ENCODE measurements at places on chromosomes 12 and 14.
A peak's percentile ranks its signal among the peaks of the same experiment; 100 is the strongest.

DNA sequence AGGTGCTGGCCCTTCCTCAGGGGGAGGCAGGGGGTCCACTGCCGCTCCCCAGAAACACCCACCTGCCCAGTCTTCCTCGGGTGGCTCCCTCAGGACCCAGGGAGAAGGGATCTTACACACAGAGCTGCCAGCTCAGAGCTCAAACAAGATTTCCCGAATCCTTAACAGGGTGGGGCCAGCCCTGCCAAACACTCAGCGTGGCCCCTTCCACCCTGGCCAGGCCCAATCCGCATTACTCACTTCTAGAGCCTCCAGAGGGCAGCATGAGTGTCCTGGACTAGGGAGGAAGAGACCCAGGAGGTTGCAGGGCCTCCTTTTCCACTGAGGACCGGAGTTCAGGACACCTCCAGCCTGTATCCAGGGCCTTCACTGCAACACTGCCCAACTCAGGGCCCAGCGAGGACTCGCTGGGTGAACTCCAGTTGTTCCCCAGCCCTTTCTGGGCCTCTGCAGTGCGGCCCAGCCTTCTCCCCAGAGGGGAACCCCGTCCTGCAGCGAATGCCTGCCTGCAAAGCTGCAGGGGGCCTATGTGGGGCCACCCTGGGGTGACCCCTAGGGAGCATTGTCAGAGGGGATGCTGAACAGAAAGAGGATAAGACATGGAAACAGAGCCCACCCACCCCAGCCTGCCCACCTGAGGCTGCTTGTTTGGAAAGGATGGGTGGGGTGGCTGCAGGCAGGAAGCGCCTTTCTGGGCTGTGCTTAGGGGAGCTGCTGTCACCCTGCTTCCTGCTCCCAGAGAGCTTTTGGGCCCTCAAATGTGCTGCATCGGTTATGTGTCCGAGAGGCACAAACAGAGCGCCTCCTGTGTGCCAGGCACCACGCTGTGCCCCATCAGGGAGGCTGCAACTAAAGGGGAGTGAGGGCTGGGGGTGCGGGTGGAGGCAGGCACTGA, 43.8 kb downstream of the CCNK start:
- DNase-seq = no peak

GRCh38 chr12:70240673-70241072, 2.6 kb upstream of the CNOT2 start:
- DNase-seq = no peak

DNA sequence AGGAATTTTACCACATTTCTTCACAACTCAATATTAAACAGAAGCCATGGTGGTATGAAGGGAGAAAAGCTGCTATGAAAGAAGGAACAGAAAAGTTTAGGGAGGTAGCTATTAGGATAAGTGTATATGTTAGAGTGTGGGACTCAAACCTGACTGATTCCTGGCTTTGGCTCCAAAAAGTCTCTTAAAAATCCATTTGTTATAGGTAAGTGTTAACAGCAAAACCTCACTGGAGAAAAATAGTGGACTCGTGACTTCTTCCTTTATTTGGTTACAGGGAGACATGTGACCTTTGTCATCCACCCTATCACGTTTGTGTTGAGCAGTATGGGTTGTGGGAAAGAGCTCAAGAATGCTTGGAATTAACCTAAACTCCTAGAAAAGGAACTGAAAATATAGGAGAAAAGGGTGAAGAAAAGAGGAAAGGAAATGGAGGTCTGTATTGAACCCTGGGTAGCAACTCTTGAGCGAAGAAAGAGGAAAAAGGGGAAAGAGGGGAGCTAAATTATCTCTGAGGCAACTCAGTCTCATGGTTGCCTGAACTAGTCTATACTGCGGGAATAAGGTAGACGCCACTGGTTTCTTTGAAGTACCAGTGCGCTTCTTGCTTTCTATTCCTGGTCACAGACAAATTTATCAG, 3.6 kb upstream of the EID3 start:
- DNase-seq = no peak

GRCh38 chr12:27965966-27966365, 6.6 kb downstream of the PTHLH start:
- no peak for DNase-seq

DNA sequence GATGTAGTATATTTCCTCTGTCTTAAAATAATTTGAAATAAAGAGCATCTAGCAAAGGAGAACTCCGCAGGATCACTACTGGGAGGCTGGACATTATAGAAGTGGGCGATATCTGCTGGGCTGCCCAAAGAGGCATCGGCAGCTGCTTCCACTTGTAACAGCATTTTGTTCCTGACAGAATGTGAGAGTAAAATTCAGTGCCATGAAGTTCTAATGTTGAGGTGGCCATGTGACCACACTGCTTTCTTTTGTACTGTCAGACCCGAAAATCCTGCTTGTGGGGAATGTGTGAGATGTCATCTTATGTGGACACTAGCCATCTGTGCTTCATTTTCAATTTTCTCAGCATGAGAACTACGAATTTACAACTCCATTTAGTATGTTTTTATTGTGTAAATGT, 151.9 kb downstream of the ACSS3 start:
- no peak for DNase-seq

GRCh38 chr12:48029491-48030172, 25.4 kb upstream of the COL2A1 start:
- no peak for DNase-seq

DNA sequence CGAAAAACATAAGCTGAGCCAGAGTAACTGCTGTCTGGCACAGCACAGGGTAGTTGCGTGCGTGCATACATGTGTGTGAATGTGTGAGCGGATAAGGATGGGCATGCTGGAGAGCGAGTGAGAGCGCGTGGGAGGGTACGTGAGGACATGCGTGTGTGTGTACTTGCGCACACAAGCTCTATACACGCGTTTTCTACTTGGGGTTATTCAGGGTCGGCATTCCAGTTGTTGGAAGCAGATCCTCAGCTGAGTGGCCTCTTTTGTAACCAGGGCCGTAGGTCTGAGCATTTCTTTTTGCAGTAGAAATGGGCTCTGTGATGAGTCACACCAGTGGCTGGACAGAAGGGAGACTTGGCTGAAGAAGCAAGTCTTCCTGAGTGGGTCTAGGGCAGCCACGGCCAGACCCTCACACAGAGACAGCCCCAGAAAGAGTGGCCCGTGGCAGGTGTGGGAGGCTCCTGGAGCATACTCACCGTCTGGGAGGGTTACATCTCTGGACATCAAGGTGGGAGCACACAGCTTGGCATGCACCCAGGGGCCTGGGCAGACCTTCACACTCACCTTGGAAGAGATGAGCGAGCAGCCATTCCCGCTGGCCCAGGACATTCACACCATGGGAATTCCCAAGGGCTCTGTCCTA, 78.0 kb downstream of the LRRC74A start:
- DNase-seq = no peak

GRCh38 chr12:20210621-20211215, 157.6 kb upstream of the PDE3A start:
- DNase-seq = no peak

GRCh38 chr14:21672116-21672515, 1.5 kb downstream of the OR4E1 start:
- DNase-seq = no peak

DNA sequence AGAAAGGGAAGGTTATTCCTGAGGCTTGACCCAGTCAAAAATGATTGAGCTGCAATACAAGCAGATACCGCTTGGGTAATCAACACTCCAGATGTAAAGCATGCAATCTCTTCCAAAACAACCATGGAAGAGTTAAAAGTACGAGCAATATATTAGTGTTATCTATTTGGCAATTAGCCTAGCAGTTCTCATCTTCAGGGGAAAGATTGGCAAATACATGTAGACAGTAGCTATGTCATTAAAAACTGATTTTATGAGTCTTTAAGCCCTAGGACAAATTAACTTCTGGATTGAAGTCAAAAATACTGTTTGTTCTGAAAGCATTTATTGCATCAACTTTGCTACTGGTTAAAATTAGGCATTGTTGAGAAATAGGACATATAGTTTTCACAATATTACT, 9.3 kb upstream of the GYS2 start:
- no peak for DNase-seq

- DNase-seq = no peak
Measured at GRCh38 chr12:70042675-70043074, 200.6 kb upstream of the CNOT2 start.

- DNase-seq = no peak
Measured at GRCh38 chr14:51921026-51921425, 60.6 kb downstream of the GNG2 start.

GRCh38 chr14:73188501-73188911, 48.8 kb upstream of the PAPLN start:
- DNase-seq = no peak

- no peak for DNase-seq
Measured at GRCh38 chr12:132275110-132275531, 54.3 kb downstream of the GALNT9 start.

- DNase-seq = peak; percentile 84
Measured at GRCh38 chr12:124795081-124795948, 68.3 kb downstream of the SCARB1 start.

DNA sequence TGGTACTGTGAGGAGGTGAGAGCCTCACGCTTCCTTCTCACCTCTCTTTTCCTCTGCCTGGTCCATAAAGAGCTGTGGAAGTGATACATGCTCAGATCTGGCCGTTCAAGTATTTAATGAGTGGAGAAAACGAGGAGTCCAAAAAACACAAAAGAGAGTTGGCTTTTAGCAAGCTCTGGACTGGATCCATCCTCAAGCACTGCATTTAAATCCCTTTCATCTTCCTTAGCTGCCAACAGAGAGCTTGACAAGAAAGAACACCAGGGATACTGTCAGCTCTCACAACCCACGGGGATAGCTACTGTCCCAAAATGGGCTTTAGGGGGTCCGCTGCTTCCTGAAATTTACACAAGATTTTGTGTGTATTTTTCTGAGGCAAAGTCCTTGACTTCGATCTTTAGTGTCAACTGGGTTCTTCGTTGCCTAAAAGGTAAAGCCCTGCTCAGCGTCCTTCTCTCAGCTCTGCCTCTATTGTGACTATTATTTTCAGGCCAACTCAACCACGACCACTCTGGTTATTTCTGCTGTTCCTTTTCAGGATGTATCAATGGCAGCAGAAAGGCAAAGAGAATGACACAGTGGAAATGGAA, 120.9 kb downstream of the TMTC1 start:
- DNase-seq = no peak

DNA sequence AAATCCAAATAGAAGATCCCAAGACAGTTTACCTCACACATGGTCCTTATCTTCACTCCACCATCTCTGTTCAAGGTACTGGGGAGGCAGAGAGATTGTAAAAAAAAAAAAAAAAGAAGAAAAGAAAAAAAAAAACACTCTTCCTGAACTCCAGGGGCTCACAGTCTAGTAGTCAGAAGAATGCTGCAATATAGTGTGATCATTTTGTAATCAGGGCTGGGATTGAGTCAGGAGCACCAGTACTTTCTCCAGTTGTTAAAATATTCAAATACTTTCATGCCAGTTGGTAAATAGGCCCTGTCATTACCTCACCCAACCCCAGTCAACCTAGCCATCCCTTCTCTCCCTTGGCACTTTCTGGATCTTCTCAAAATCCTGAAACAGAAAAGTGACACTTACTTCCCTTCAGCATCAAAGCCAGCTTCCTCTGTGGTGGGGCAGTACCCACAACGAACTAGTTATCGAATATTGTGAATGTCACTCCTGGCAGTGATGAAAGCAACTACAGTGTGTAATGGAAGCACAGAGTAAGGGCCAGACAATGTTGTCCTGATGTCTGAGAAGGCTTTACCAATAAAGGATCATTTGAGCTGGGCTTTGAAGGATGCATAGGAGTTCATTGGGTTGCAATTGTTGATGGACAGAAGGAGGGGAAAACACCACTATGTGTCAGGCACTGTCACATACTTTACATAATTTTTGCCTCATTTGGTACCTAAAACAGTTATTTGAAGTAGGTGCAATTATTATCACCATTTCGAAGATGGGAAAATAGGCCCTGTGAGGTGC, 44.3 kb upstream of the HSPB8 start:
- DNase-seq = no peak

- DNase-seq = no peak
Measured at GRCh38 chr14:51681411-51681810, 29.7 kb downstream of the FRMD6 start.

DNA sequence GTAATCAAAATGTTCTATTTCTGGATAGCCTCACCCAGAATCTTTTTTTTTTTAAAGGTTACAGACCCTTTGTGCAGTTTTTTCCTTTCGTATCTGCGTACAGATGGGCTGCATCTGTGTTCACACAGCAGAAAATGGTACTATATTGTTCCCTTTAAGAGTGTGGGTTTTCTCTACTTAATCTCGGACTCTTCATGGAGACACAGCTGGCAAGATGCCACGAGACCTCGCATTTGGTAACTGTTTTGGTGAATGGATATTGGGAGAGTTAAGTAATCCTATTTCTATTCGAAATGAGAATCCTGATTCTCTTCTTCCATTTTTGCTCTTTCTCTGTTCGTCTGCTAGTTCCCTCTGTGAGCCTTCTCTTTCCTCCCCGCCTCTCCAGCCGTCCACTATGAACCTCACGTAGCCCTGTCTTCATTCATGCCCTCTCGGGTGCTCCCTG, 85.7 kb downstream of the SAMD4A start:
- DNase-seq = no peak

DNA sequence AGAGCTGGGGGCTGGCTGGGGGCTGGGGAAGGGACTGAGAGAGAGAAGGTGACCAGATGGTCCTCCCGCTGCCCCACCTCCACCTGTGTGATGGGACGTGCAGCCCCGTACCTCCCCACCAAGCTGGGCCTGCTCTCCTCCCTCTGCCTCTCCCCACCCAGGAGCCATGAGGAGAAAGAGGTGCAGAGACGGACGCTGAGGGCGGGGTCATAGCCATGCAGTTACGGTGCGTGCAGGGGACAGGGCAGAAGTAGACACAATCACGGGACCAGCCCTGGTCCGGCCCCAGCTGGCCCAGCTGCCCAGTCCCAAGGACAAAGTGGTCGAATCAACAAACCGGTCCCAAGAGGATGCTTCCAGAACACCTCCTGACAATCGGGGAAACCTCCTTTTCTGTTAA, 33.2 kb downstream of the RFLNA start:
- DNase-seq = no peak

DNA sequence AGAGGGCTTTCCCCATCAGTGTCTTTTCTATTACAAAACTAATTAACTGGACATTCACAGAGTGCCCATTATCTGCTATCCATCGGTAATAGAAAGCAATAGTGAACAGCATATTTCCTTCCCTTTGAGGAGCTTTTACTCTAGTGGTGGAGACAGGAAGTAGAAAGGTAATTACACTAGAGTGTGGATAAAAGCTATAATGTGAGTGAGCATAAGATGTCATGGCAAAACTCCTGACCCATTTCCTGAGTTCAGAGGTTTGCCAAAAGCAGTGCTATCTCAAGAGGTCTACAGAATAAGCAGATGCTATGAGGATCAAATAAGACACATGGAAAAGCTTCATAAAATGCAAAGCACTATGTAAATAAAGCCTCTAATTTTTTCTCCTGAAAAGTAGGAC, 24.0 kb downstream of the TIMELESS start:
- no peak for DNase-seq

- DNase-seq = no peak
Measured at GRCh38 chr12:129532707-129533499, 370.9 kb downstream of the TMEM132D start.

GRCh38 chr14:22484632-22485031, 104.4 kb downstream of the DAD1 start:
- no peak for DNase-seq

DNA sequence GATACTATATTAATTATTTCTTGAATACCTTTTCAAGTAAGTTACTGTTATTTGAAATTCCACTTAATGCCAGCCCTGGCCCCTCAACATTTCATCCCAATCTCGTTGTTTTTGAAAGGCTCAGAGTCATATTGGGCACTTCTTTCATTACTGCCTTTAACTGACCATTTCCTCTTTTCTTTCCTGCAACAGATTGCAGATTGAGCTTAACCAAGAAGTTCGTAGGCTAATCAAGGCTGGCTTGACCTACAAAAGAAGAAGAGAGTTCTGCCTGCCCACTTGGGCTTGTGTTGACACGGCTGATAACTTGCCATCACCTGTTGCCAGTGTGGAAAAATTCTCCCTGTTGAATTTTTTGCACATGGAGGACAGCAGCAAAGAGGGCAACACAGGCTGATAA, 91.0 kb downstream of the FLRT2 start:
- no peak for DNase-seq

Measured in GM13976 (cell line).